ENCODE measurements at places on chromosomes 3 and 15.

DNA sequence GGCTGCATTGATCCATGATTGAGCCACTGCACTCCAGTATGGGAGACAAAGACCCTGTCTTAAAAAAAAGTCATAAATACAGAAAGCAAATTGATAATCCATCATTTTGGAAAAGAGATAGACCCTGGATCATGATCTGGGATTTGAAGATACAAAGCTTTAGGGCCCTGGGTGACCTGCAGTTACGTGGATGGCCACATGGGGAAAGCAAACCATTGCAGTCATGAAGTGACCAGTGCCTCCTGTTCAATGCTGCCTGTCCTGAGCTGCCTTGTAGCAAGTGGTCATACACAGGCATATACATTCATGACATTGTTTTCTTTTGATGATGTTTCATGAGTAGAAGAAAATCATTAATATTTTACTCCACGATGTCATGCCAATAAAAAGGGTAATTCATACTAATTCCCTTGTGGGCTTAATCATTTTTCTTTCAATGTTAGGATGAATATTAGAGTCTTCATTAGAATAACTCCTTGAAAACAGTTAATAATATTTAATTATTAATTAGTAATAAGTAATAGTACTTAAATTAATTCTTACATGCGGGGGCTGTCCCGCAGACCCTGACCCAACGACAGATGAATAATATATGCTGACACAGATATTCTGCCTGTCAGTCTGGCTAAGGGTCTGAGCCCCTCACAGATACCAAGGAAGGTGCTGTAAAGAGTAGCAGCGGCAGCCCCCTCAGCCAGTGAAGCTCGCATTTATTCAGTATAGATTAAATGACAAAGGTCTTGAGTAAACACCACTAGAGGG, 109.0 kb upstream of the UNC13C start:
- no peak for DNase-seq

DNA sequence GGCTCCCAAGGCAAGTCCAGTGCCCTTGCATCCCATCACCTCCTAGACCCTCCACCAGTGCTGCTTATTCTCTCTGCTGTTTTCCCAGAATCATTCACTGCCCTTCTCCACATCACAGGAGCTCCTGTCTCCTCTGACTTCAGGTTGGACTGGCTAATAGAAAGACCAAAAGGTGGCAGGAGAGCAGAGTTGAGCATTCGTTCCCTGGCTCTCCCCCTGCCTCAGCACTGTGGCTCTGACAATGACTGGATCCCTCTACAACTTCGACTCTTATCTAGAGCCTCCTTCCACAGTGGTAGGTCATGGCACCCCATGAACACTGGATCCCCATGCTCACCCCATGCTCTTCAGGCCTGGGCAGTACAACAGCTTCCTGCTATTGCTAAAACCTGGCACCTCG, 243.6 kb downstream of the LRRN1 start:
- DNase-seq: no peak

GRCh38 chr15:78049691-78050440, 27.6 kb downstream of the TBC1D2B start:
- DNase-seq: no peak

GRCh38 chr15:42154212-42154941, 2.1 kb downstream of the PLA2G4F start:
- DNase-seq: no peak

DNA sequence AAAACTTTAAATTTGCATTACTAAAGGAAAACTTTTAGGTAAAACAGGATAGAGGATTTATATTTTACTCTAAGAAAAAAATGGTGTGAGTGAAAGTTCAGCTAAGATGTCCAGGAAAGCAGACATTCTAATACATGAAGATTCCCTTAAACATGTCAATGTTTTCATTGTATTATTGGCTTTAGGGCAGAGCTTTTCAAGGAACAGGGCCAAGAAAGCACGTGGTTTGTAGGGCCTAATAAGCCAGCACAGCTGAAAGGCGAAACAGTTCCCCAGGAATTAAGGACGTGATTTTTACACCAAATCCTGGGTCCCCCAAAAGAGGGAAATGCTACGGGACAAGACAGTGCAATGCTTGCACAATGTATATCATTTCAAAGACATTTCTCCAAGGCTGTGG, 48.6 kb upstream of the MKRN3 start:
- no peak for DNase-seq

- DNase-seq: no peak
These were observed 549.3 kb downstream of the TBL1XR1 start for GRCh38 chr3:176647987-176648386.

DNA sequence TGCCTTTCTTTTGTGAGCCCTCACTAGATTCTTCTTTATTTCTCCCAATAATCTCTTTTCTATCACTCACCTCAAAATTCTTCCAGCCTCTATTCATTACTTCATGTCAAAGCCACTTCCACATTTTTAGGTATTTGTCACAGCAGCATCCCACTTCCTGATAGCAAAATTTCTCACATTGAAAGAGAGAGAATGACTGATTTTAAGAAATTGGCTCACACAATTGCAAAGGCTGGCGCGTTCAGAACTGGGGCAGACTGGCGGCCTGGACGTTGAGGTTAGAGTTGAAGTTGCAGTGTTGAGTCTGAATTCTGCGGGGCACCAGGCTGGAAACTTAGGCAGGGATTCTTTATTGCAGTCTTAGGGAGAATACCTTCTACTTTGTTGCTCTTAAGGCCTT, 117.9 kb downstream of the LRRC28 start:
- DNase-seq: no peak

GRCh38 chr3:102449930-102450329, 15.1 kb downstream of the ZPLD1 start:
- no peak for DNase-seq

- DNase-seq: no peak
These were observed 25.9 kb downstream of the SHISA5 start for GRCh38 chr3:48477959-48478520.

DNA sequence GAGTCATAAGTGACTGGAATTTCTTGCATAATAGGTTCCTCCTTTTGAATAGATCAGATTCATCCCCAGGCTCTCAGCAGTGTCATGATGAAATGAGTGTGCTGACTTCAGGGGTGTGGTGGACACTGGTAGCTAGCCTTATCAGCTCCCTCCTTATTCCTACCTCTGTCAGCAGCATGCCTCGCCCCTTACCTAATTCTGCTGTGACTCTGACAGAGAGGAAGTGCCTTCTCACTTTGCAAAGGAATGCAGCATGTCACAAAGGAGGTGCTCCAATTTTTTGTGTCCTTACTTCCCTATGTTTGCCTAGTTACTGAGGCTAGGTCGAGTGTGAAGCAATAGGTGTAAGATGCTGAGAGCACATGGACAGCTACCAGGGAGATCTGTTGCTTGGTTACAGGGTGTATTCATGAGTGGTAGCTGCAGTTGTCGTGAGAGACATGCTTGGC, 90.6 kb downstream of the TNFAIP8L3 start:
- DNase-seq: no peak

DNA sequence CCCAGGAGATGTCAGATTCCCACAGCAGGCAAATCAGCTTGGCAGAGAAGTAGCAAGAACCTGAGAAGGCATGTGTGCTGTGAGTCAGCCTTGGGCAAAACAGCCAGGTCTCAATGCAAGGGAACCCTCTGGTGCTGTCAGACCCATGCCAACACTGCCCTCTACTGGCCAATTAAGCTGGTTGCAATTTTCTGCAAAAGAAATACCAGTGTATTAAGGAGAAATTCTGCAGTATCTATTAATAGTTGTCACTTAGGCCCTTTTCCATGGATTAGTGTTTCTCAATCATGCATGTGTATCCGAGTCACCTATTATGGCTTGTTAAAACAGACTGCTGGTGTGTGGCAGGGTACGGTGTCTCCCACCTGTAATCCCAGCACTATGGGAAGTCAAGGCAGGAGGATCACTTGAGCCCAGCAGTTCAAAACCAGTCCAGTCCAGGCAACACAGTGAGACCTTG, 26.2 kb downstream of the MAP4 start:
- DNase-seq: peak; percentile 19

- no peak for DNase-seq
These were observed 74.1 kb downstream of the MME start for GRCh38 chr3:155154255-155154654.

- no peak for DNase-seq
These were observed 43.9 kb downstream of the PTPN23 start for GRCh38 chr3:47424434-47425382.

- DNase-seq: no peak
These were observed 87.6 kb upstream of the SLC25A26 start for GRCh38 chr3:66133050-66133757.

- DNase-seq: no peak
These were observed 543.4 kb downstream of the GBE1 start for GRCh38 chr3:81218023-81218422.

GRCh38 chr3:17840126-17840525, 97.7 kb upstream of the TBC1D5 start:
- no peak for DNase-seq

DNA sequence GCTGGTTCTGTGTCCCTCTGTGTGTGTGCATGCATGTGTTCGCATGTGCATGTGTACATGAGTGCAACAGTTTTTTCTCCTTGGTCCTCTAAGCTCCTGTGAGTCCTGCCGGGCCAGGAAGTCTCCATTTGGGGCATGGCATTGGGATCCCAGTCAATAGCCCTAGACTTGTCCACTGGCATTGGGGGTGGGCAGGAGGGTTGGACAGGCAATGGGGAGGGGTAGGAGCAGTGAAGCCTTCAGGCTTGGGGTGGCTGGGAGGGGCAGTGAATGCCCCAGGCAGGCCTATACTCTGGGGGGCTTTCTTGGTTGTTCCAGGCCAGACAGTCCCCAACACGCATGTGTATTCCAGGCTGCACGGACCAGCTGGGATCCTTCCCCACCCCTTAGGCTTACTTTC, 15.6 kb upstream of the C15orf39 start:
- no peak for DNase-seq

GRCh38 chr3:168714609-168715240, 619.0 kb upstream of the GOLIM4 start:
- DNase-seq: no peak

GRCh38 chr15:55993111-55993803, at the start of gene NEDD4:
NEDD4 (minus strand) TSS chr15:55993612; CDS start chr15:55993555, 57 bp downstream.
- DNase-seq: peak; percentile 61

GRCh38 chr15:77507911-77508310, 87.2 kb downstream of the HMG20A start:
- DNase-seq: no peak

DNA sequence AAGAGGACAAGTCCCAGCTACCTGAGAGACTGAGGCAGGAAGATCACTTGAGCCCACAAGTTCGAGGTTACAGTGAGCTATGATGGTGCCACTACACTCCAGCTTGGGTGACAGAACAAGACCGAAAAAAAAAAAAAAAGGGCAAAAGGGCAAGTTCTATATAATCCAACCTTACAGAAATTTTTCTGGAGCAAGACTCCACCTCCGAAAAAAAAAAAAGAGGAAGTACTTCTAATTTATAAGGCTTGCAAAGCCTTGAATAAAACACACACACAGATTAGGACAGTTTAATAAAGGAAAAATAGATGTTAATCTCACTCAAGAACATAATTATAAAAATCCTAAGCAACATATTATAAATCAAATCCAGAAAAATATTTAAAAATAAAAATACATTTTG, 14.4 kb upstream of the XYLB start:
- no peak for DNase-seq
